ENCODE measurements at places on chromosomes 2 and 18. TPM values are rescaled to one million over a fixed set of nuclear protein-coding genes. Genes with fewer than 3 reads are reported as not detected.

DNA sequence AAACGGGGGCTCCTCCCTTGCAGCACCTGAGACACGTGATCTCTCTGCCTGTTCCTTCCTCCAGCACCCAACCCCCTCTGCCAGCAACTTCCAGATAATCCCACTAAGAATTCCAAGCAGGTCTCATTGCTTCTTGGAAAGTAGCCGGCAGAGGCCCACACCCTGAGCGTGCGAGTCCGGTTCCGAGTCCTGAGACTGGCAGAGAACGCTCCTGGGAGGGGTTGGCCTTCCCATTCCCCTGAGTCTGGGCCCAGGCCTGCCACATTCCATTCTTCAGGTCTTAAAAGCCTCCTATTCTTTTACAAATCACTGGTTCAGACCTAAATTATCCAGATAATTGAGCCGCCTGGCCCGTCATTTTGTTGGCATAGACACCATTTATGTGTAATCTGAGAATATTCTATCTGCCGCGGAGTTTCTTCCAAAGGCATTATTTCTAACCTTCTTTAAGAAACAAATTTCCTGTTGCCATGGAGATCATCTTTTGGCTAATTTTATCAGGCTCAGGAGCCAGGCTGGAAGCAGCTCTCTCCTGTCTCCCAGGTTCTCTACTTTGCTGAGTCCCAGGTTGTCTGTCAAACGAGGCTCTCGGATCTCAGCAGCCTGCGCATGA is 165.4 kb downstream of the MYCN start:
- DNase-seq = peak; percentile 89
- H3K27me3 ChIP-seq = no peaks in the 10 kb centered on the region
- peaks cover 76% of the 10 kb centered on the region for H3K4me1 ChIP-seq
- no peaks in the 10 kb centered on the region for H3K36me3 ChIP-seq
- H3K4me3 ChIP-seq = peak overlapping the region; percentile 57

DNA sequence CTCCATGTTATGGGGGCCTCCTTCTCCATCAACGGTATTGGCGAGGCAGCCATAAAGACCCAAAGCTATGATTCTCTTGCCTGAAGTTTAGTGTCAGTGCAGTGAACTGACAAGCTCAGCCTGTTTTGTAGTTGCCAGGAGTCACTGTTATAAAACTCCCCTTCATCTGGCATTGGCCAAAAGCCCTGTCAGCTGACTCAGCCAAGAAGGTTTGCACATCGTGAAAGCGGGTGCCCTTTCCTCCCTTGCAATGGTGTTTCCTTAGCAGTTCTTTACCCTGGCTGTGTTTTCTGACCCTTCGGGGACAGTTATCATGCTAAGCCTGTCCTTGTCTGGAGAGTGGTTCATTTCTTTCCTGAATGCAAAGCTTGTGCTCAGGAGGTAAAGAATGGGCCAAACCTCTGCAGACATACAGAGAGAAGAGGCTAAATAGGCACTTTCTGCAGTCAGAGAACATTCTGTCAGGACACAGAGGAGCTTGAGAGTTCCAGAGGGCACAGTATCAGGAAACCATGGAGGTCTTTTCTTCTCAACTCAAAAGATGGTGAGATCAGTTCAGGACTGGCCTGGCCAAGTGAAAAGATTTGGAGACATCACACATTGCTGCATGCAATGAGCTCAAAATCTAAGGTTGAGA is 414.2 kb downstream of the ZNF521 start:
- no peaks in the 10 kb centered on the region for H3K27me3 ChIP-seq
- no peaks in the 10 kb centered on the region for H3K36me3 ChIP-seq
- DNase-seq = no peak
- H3K27ac ChIP-seq = no peak overlapping the region

- H3K27ac ChIP-seq = no peak overlapping the region
- DNase-seq = no peak
- H3K4me1 ChIP-seq = no peaks in the 10 kb centered on the region
- H3K4me3 ChIP-seq = no peak overlapping the region
Observed at GRCh38 chr2:53939656-53940055, 31.1 kb downstream of the PSME4 start.

Gene GREB1
- total RNA-seq = 31.9 TPM

Data from WTC11 (cell line).